ENCODE measurements at places on chromosomes 7 and 10. TPM values are rescaled to one million over a fixed set of nuclear protein-coding genes. Genes with fewer than 3 reads are reported as not detected.

The CC2D2B gene
- total RNA-seq, result not detected

The ZNF398 gene
- 9.0 TPM for total RNA-seq

The HOXA9 gene
- 1.2 TPM for total RNA-seq

The SLC16A9 gene
- 0.87 TPM for total RNA-seq

The AKR1C1 gene
- total RNA-seq, result 2.2 TPM

The TEX36 gene
- 0.27 TPM for total RNA-seq

The NKX1-2 gene
- total RNA-seq, result 0.11 TPM

The MALRD1 gene
- total RNA-seq, result 0.11 TPM

The SFRP4 gene
- total RNA-seq, result not detected

The NUTM2E gene
- total RNA-seq, result not detected

The CALHM1 gene
- not detected for total RNA-seq

The PIK3AP1 gene
- 2.9 TPM for total RNA-seq

The SPDYE11 gene
- total RNA-seq, result not detected

The AKR1D1 gene
- not detected for total RNA-seq

The HOXA1 gene
- total RNA-seq, result 1.1 TPM

The EVX1 gene
- not detected for total RNA-seq

The NPY4R2 gene
- not detected for total RNA-seq

The CPN1 gene
- 8.6 TPM for total RNA-seq

The ACHE gene
- total RNA-seq, result not detected

The ACBD5 gene
- 17.2 TPM for total RNA-seq

The TAS2R3 gene
- 0.16 TPM for total RNA-seq

The CLRN3 gene
- not detected for total RNA-seq

The SAMD9L gene
- 5.5 TPM for total RNA-seq

The CHST3 gene
- 17.9 TPM for total RNA-seq

The CALML5 gene
- total RNA-seq, result not detected

The NUTM2B gene
- total RNA-seq, result 0.42 TPM

The SLC16A12 gene
- 0.05 TPM for total RNA-seq

The MYO3A gene
- not detected for total RNA-seq

The SOSTDC1 gene
- not detected for total RNA-seq

The TUBB8 gene
- total RNA-seq, result not detected

The CPED1 gene
- total RNA-seq, result 0.88 TPM

The RBP4 gene
- 1.0 TPM for total RNA-seq

The SYCE1 gene
- not detected for total RNA-seq

The TRIM50 gene
- not detected for total RNA-seq

The LRWD1 gene
- total RNA-seq, result 76.1 TPM

The CTTNBP2 gene
- total RNA-seq, result 2.4 TPM

The KDM7A gene
- total RNA-seq, result 15.8 TPM

The TMEM273 gene
- total RNA-seq, result not detected

The TAS2R5 gene
- total RNA-seq, result not detected

The CHRM2 gene
- total RNA-seq, result 0.03 TPM

The SEPHS1 gene
- total RNA-seq, result 39.7 TPM

The GFRA1 gene
- total RNA-seq, result 0.34 TPM

The ZPBP gene
- not detected for total RNA-seq

The PLEKHS1 gene
- 0.04 TPM for total RNA-seq

The OR2A42 gene
- not detected for total RNA-seq

The POR gene
- total RNA-seq, result 43.3 TPM

The RPP38 gene
- total RNA-seq, result 14.0 TPM

The SLC35G1 gene
- 5.8 TPM for total RNA-seq

The TMEM229A gene
- total RNA-seq, result not detected

The PRSS37 gene
- total RNA-seq, result not detected

The LRRN3 gene
- total RNA-seq, result not detected

The SLC13A1 gene
- not detected for total RNA-seq

The LBX1 gene
- not detected for total RNA-seq

The SPACDR gene
- 0.38 TPM for total RNA-seq

The DNAH11 gene
- 5.0 TPM for total RNA-seq

The AKAP9 gene
- 51.9 TPM for total RNA-seq

The CCDC146 gene
- total RNA-seq, result 0.91 TPM

The AGFG2 gene
- total RNA-seq, result 12.5 TPM

All from A375 (cell line).